Esophagus squamous epithelium (tissue), 5 donors: ENCODE measurements at places on chromosomes 1 and 21.

DNA sequence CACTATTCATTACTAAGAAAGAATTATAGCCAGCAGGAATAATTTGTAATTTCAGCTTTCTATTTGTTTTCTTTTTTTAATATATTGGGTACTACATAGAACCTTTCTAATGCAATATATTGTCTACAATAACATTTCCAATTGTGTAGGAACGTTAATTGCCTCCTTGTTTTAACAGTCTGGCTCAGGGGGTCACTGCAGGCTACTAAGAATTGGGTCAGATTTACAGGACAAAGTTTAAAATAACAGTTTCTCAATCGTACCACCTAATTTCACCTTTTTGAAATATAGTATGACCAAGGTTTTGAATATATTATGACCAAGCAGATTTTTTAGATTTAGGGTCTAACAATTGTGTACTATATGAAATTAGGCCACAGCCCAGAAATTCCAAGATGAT lies 2.4 kb downstream of the CFH start:
- no peak for DNase-seq

GRCh38 chr1:245290836-245291235 lies 136.1 kb downstream of the KIF26B start:
- no peak for DNase-seq

DNA sequence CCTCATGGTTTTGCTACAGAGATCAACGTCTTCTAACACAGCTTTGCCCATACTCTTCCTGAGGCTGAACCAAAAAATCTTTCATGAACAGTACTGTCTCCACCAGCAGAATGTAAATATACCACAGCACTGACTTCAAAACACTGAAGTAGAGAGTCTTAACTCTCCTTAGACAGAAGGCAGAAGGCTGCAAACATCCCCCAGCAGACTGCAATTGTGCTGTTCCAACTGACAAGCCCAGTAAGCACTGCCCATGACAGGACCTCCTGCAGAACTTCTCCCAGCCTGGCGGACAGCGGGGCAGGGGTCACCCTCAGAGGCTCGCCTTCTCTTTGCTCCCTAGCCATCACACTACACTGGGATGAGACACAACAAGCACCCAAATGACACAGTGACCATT lies 218.7 kb downstream of the RERE start:
- DNase-seq = no peak

DNA sequence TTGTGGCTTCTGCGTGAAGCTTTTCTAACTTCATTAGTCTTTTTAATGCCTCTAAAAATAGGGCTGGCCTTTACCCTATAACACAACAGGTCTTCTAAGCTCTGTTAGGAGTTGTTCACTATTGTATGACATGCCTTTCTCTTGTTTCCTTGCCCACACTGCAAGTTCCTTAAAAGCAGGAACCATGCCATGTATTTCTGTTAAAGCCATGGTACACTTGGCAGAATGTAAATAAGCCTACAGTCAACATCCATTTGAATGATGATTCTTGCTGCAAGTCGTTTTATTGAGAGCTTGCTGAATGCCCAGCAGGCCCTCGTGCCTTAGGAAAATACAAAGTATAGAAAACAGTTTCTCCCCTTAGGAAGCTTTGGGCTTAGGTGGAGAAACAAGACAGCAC lies 214.6 kb downstream of the DUSP10 start:
- no peak for DNase-seq

DNA sequence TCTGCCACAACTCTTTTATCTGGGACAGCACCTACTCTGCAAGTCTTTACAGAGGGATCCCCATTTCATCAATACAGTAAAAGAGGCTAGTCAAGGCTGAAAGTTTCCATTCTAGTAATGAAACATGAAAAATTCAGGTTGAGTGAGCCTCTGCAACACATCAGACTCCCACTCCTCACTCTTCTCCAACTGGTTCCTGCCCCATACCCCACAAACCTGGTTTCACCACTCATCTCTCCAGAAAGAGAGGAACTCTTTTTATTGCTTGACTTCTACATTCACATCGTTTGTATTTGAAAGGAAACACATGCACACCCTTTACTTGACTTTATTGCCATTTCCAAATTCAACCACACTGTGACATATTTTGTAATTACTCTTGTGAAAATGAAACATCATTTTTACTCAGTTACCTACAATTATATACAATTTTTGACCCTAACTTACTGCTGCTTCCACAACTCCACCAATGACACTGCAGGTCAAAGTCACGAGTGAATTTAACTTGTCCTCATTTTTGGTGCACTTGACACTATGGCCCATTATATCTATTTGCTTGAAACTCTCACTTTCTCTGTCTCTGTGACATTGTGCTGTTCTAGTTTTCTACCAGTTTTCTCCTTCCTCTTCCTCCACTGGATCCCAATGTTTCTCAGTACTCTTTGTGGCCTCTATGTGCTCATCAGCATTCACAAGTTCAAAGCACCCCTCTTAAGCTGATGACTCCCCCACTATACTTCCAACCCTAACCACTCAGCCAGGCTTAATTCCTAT lies 8.0 kb downstream of the STX6 start:
- no peak for DNase-seq

DNA sequence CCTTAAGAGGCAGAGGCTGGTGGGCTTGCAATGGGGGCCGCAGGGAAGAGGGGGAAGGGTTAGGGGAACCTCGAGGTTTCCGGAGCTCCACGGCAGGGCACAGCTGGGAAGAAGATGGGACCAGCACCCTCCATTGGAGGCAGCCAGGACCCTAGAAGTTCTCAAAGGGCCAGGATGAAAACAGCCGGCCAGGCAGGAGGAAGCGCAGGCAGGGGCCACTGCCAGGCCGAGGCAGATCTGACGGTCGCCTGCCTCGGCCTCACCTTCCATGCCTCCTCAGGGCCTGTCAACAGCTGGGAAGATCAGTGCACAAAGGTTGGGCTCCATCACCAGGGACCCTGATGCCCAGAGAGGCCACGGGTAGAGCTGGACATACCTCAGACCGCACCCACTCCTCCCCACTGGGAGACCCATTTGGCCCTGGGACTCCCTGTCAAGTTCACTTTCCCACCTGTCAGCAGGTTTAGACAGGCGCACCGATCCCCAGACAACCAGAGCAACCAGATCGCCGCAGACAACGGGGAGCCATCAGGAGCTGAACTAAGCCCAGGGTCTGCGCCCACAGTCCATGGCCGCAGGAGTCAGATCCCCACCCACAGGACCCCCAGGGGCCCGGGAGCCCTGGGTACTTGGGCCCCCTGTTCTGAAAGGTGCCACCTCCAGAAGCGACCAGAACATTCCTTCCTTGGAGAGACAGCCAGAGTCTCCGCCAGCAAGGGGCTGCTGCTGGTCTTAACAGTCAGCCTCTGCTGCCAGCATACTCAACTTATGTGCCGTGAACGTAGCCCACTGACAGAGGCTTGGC lies 2.2 kb downstream of the SLC19A1 start:
- no peak for DNase-seq

DNA sequence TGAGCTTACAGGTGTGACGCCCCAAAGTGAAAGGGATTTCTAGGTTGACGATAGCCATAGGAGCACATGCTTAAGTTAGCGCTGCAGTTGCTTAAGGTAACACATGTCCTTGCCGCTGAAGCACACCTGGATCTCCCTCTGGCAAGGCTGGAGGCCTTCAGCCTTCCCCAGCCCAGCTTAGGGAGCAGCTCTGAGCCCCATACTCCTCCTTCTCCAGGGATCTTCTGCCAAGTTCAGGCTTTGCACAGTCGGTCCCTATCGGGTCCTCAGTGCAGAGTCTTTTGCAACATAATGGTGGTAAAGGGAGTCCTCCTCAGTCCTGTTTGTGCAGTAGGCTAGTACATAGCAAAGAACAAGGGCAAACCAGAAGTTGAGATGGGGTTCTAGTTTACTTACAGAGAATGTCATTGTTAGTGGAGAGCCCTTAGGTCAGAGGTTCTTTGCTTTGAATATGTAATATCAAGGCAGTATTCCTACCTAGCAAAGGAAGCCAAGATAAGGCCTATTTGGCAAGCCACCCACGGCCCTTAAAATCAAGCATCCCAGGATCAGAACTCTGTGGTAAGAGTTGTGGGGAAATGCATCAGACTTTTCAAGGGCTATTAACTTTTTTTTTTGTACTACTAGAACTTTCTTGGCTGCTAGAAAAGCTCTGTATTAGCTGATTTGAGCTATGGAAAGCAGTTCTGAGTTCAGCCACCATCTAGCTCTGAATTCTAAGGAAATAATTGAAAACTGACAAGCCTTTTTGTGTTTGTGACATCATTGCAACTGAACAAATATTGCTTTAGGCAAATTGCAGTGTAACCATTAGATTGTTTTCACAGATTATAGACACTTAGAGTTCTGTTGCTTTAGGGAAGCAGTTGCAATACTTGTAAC lies 1.4 kb downstream of the EVA1C start:
- DNase-seq = no peak

DNA sequence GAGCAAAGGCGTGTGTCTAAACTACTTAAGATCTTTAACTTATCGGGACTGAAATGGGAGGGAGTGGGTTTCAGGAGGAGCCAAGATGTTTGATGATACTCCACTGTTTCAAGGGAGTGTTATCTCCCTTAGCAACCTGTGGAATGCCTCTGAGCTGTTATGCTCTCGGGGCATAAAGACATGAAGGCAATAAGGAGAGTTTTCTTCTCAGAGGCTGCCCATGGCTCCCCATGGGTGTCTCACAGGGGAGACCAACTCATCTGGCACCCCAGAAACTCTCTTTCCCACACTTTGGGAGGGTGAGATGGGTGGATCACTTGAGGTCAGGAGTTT lies 130.0 kb downstream of the LIPI start:
- no peak for DNase-seq

DNA sequence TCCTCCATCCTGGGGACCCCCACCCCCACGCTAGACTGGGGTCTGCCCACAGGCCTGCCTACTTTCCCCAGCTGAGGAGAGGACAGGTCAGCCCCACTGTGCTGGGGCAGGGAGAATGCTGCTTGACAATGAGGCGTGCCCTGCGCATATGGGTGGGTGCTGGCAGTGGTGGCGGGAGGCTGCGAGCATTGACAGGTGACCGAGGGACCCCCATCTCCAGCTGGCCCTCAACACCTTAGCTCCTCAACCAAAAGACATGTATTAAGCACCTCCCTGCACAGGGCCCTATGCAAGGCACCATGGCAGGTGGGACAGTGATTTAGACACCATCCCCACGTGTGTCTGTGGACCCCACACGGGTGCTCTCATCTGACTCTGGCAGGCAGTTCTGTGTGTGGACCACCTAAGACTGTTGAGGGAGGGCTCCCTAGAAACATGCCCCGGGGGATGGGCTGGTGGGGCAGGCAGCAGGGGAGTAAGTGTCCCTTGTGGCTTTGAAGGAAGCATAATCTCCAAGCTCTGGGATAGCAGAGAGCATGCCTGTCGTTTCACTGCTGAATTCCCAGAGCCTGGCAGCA lies 18.4 kb upstream of the ALX3 start:
- no peak for DNase-seq

- no peak for DNase-seq
Observed at GRCh38 chr1:37096523-37096922, 62.2 kb upstream of the GRIK3 start.

GRCh38 chr21:26519142-26519541 lies 53.9 kb downstream of the CYYR1 start:
- no peak for DNase-seq

- DNase-seq = no peak
Observed at GRCh38 chr21:34189506-34189905, 116.1 kb downstream of the MRPS6 start.

DNA sequence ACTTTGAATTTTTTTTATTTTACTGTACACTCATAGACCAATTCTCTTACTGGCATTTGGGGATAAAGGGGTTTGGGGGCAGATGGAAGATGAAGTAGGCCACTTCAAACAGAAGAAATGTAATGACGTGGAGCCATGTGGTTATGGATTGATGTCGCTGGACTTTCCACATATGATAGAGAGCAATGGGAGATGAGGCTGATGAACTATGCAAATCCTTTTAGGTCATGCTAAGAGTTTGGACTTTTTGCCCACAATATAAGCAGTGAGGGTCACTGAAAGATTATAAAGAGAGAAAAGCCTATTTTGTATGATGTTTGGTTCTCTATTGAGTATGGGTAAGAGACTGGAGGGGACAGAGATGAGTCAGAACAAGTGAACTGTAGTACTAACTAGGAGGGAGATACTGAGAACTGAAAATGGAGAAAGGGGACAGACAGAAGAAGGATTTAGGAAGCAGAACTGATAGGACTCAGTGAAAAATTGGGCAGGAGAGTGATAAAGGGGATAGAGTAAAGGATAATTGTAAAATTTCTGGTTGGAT lies 9.2 kb downstream of the C1orf21 start:
- DNase-seq = no peak

- no peak for DNase-seq
Observed at GRCh38 chr1:155946633-155947219, 5.3 kb downstream of the RXFP4 start.

DNA sequence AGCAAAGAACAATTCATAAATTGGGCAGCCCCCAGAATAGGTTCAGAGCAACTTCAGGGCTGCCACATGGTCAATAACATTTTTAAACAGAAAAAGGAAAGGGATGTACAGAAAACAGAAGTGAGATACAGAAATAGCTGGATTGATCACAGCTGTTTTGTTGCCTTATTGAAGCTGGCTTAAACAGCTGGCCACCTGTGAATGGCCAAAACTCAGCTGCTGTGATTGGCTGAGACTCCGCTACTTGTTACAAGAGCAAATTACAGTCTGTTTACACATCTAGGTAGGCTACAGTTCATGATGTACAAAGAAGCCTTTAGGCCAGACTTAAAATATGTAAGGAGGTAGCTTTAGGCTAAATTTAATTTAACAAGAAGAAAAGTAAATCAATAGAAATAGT lies 11.6 kb upstream of the IFNAR1 start:
- DNase-seq = no peak

GRCh38 chr1:165317612-165318011 lies 38.9 kb downstream of the LMX1A start:
- no peak for DNase-seq

DNA sequence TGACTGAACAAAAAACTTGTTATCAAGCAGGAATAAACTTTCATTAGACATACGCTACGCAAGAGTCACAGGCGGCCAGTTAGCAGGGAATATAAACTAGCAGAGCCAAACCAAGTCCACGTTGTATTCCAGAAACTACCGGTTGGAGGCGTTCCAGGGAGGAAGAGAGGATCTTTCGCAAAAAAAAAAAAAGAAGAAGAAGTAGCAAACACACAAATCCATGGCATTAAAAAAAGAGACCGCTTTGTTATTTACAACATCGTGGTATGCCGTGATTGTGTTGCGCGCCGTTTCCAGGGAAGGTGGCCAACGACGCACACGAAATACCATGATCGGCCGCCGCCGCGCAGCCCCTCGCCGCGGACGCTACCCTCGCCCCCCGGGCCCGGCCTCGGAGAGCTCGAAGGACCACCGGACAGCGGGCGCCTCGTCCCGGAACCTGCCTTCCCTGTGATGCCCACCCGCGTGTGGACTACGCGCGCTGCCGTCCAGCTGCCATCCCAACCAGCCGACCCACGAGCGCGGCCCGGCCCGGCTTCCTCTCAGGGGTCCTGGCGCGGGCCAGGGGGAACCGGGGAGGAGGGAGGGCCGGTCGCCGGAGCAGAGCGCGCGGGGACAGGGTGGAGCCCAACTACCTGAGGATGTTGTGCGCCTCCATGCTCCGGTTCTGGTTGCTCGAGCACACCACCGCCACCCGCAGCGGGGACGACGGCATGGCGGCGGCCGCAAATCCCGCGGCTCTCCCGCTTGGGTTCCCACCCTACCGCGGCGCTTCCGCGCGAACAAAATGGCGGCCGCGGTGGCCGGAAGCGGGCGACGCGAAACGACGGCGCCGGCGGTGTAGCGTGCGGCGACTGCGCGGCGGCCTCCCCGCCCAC lies 581 bp downstream of the SSU72 start:
- no peak for DNase-seq

GRCh38 chr1:56904663-56905397 lies 50.2 kb downstream of the C8A start:
- no peak for DNase-seq
